Osteocyte (in vitro differentiated cells): ENCODE measurements at places on chromosomes 16 and 17. TPM values are rescaled to one million over a fixed set of nuclear protein-coding genes. Genes with fewer than 3 reads are reported as not detected.

DNA sequence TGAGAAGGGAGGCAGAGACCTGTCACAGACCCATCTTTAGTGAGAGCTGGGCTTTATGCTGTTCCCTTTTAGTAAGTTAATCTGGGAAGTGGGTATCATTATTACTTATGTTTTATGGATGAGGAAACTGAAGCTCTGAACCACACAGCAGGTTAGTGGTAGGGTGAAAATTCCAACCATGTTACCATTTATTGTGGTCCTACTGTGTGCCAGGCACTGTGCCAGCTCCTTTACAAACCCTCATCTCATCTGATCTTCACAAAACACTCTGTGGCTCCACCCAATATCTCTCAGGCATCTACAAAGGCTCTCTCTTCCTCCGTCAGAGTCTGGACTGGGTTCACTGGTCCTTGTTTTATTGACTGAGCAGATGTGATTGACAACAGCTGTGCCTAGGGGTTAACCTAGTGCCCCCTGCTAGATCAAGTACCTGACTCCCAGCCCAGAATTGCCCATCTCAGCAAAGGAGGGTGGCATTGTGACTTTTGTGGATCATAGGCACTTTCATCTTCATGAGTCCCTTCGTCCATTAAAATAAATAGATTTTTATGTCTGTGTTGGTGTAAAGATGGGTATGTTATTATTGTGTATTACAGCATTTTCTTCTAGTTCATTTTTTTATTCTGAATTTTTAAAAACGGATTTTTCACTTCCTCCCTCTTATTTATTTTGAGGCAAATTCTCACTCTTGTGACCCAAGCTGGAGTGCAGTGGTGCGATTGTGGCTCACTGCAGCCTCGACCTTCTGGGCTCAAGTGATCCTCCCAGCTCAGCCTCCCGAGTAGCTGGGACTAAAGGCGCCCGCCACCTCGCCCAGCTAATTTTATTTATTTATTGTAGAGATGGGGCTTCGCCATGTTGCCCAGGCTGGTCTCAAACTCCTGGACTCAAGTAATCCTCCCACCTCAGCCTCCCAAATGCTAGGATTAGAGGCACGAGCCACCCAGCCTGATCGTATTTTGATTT is 3.1 kb downstream of the TGFB1I1 start:
- no peak for DNase-seq
- peaks cover 26% of the 10 kb centered on the region for H3K36me3 ChIP-seq
- H3K4me3 ChIP-seq = no peak overlapping the region
- H3K27me3 ChIP-seq = no peaks in the 10 kb centered on the region
- peak overlapping the region; percentile 31 for H3K27ac ChIP-seq

DNA sequence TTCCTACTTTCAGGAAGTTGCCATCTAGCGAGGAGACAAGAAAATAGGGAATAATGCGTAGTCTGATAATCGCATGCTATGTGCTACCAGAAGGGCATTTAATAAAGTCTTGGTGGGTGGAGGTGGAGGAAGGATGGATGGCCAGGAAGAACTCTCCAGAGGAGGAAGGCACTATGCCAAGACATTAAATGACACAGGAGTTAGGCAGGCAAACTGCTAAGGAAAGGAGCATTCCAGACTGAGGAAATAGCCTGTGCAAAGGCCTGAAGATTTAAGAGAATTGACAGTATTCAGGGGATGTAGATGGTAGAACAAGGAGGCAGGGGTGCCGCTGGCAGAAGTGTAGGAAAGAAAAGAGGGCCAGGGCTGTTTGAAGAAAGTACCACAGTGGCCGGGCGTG is 19.3 kb upstream of the ARHGAP44 start:
- H3K27me3 ChIP-seq = no peaks in the 10 kb centered on the region
- no peak for DNase-seq
- no peak overlapping the region for H3K4me3 ChIP-seq

DNA sequence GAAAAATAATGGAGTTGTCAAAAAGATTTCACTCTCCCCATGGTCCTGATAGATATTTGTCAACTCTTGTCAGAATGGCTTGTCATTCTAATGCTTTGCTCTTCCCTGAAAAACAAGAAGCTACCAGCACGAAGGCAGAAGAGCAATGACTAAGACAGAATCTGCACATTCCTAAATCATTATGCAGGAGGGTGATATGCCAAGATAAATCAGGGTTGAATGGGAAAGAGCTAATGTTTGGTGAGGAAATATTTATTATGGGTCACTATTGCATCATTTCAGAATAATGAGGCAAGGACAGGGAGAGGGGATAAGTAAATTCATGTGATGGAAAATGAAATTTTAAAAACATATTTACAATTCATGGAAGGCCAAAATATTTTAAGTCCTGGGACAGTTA is 297.5 kb upstream of the XYLT1 start:
- H3K27ac ChIP-seq = peak overlapping the region; percentile 69
- H3K36me3 ChIP-seq = no peaks in the 10 kb centered on the region
- peaks cover 8% of the 10 kb centered on the region for H3K4me1 ChIP-seq
- no peak overlapping the region for H3K4me3 ChIP-seq
- no peaks in the 10 kb centered on the region for H3K27me3 ChIP-seq
- no peak for DNase-seq

- H3K36me3 ChIP-seq = no peaks in the 10 kb centered on the region
- H3K27me3 ChIP-seq = peaks cover 8% of the 10 kb centered on the region
- DNase-seq = no peak
- no peak overlapping the region for H3K4me3 ChIP-seq
- no peak overlapping the region for H3K27ac ChIP-seq
These were observed 24.0 kb upstream of the STH start for GRCh38 chr17:45974916-45975630.

GRCh38 chr17:14202388-14203166 is 34.1 kb downstream of the CDRT15 start:
- peaks cover 2% of the 10 kb centered on the region for H3K4me1 ChIP-seq
- H3K36me3 ChIP-seq = peaks cover 18% of the 10 kb centered on the region
- H3K4me3 ChIP-seq = no peak overlapping the region
- no peaks in the 10 kb centered on the region for H3K27me3 ChIP-seq
- DNase-seq = peak; percentile 27
- no peak overlapping the region for H3K27ac ChIP-seq

The TBX21 gene
- total RNA-seq = not detected in 2 replicates

The GAST gene
- not detected in 2 replicates for total RNA-seq

The OVCA2 gene
- total RNA-seq = 33.2 and 35.9 TPM in 2 replicates
